ENCODE measurements at places on chromosomes 4 and X.

GRCh38 chrX:50770702-50771101 lies 43.3 kb downstream of the SHROOM4 start:
- DNase-seq = no peak

DNA sequence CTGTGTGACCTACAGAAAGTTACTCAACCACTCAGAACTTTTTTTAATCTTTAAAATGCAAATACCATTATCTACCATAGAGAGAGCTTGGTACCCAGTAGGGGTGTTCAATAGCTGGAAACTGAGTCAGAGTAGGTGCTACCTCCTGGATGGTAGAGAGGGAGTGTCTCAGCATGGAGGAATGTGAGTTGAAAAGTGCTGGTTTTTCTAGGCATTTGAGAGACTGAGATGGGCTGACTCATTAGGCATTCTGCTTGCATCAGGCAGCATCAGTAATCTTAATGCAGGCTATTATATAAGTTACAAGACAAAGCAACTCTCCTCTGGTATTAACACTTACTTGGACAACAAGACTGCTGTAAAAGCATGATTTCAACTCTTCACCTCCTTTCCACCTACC lies 70.9 kb upstream of the ARHGEF9 start:
- DNase-seq = no peak

DNA sequence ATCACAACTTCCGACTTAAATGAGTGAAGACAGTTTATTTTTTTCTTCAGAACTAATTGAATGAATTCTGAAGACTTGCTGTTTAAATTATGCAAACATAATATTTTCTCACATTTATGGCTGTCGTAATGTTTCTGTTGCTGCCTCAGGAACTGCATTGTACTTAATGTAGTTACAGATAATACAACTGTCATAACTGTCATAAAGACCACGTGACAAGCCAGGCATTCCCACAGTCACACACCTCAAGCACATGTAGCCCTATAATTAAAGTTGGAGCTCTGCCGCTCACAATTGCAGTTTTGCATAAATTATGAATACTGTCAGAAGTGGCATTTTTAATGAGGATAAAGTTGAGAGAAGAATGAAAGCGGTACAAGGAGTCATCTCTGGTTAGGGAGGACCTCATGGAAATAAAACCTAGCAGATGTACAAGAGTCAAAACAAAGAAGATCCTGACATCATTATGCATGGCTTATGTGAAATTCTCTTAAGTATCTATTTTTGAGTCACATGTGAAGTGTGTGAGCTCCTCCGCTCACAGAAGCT lies 38.5 kb upstream of the GALNTL6 start:
- no peak for DNase-seq

GRCh38 chr4:102761906-102762305 lies 1.1 kb upstream of the MANBA start:
- DNase-seq = no peak

- DNase-seq = no peak
Measured at GRCh38 chr4:156547439-156547838, 424.2 kb downstream of the PDGFC start.

- DNase-seq = no peak
Measured at GRCh38 chr4:172992648-172993378, 175.8 kb upstream of the GALNT7 start.

DNA sequence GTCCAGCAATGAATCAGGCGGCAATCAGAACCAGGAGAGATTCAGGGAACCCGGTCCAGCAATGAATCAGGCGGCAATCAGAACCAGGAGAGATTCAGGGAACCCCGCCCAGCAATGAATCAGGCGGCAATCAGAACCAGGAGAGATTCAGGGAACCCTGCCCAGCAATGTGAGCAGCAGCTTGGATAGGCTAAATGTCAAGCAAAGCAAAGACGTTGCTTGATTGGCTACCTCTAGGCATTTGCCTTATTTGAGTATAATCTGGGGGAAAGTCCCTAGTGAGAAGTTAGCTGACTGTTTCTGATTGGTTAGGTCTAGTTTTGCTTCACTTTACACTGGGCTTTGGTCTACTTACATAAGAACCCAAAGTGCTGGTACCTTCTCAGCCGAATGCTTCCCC lies 1212.2 kb upstream of the TENM3 start:
- no peak for DNase-seq

GRCh38 chrX:39599339-39599738 lies 498.4 kb downstream of the BCOR start:
- DNase-seq = no peak

- DNase-seq = no peak
Measured at GRCh38 chr4:83369831-83370639, 35.4 kb upstream of the HPSE start.

DNA sequence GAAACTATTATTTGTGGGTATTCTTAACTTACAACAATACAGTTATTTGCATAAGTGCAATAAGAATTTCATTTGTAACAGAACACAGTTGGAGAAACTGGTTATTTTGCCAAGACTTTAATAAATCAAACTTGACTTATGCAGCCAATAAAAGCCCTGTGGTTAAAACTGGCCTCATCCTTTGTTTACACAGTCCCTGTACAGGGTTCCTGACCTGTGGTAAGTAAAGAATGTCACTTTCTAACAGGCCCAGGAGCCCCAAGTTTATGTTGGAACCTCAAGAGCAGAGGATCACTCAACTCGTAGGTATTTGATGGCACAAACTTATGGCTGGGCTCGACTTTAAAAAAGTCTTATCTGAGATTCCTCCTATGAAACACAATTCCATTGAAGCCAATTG lies 88.6 kb upstream of the PTCHD1 start:
- no peak for DNase-seq

GRCh38 chr4:169253113-169253671 lies 17.6 kb downstream of the SH3RF1 start:
- no peak for DNase-seq

GRCh38 chr4:115190529-115190928 lies 77.1 kb upstream of the NDST4 start:
- no peak for DNase-seq

DNA sequence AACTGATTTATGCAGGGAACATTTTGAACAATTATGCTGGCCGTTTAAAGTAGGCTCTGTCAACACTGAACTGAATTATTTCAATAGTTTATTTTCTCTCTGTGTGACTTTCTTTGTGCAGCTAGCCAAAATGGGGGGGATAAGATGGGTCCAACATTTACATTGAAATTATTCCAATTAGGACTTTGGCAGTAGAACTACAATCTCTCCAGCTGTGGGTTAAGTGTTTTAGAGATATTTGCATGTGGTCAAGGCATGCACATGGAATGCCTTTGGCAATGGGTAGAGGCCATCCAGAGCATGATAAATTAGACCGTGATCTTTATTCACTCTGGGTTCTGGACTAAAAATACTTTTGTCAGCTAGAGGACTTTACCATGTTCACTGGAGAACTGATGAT lies 107.9 kb upstream of the ELOVL6 start:
- DNase-seq = no peak

DNA sequence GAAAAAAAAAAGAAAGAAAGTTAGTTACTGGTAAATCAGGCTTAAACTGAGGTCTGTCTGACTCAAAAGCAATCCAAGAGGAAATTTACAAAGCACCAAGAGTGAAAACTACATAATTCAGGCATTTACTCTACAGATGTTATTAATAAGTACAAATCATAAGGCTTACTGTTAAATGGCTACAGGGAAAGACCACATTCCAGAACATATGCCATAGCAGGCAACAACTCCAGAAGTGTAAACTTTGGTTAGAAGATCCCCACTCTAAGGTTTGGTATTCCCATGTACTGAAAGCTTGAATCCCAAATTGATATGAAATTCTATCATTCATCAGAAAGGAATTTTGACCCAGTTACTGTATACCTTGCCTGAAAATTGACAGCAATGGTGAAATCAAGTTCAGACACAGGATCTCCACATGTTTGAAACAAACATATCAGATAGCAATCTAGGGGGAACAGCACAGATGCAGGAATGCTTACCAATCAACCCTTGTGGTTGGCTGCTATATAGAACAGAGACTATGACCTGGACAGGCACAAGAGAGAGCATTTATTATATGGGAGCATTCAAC lies 6.6 kb downstream of the USP26 start:
- DNase-seq = no peak

DNA sequence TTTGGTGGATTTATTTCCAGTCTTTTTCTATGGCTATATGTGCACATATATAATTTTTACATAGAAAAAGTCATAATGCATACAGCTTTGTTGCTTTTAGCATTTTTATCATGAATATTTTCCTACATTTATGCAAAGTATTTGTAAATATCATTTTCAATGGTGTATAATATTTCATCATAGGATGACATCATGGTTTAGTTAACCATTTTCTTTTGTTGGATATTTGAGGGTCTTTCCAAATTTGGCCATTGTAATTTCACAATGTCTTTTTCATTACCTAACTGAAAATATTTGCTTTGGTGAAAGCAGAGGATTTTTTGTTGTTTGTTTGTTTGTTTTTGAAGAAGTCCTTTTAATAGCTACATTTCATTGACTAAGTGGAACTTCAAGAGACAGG lies 31.0 kb downstream of the PAK3 start:
- DNase-seq = no peak

GRCh38 chr4:1244081-1244977 lies 4.6 kb downstream of the CTBP1 start:
- no peak for DNase-seq
